ENCODE measurements at places on chromosomes 11 and 22. TPM values are rescaled to one million over a fixed set of nuclear protein-coding genes. Genes with fewer than 3 reads are reported as not detected.
A peak's percentile ranks its signal among the peaks of the same experiment; 100 is the strongest.

DNA sequence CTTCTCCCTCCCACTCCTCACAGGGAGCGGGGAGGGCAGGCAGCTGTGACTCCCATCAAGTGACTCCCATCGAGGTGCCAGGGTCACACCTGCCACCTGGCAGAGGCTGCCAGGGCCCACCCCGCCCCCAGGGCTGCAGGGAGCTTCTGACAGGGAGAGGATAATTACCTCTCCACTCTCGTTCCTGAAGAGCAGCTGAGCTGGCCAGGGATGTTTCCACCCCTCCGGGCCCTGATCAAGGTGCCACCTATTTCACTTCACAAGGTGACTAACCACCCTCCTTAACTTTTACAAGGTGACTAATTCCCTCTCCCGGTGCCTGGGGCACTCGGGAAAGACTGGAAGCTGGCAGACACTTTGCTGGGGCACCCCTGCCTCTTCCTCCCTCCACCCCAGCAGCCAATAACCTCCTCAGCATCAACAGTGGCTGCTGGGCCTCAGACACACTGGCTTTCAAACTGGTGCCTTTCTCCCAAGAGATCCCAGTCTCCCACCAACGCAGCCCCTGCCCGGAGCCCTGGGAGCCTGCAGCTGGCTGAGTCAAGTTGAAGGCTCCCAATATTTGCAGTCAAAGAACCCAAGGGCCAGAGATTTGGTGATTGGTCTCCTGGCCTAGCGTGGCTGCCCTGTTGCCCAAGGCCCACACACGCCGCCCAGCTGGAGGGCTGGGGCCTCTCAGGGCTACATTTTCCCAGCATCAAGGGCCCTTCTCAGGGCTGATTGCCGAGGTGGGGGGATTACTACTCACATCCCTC lies 22.0 kb upstream of the MYRF start:
- DNase-seq = no peak

DNA sequence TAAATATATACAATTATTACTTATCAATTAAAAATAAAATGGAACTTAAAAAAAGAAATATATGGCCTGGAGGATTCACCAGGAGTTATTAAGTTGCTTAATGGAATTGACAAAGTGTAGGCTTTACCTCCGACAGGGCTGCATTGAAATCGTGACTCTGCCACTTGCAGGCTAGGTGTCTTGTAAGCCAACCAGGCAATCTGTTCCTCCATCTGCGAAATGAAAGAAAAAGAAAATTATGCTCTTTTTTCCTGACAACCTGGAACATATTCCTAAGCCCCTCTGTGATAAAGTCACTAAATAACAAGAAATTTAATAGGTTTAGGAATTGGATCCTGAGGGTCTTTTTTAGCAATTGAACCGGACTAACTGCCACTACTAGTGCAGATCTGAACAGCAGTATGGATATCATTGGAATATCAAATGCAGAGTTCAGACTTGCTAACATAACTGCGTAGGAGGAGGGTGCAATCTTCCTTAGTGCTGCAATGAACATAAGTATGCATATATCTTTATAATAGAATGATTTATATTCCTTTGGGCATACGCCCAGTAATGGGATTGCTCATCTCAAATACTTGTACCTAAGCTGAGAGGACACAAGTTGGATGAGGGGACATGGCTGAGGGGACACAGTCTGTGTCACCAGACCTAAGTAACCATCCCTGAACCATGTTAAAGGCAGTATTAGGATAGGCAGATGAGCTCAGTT lies 42.5 kb upstream of the CEP126 start:
- no peak for DNase-seq

DNA sequence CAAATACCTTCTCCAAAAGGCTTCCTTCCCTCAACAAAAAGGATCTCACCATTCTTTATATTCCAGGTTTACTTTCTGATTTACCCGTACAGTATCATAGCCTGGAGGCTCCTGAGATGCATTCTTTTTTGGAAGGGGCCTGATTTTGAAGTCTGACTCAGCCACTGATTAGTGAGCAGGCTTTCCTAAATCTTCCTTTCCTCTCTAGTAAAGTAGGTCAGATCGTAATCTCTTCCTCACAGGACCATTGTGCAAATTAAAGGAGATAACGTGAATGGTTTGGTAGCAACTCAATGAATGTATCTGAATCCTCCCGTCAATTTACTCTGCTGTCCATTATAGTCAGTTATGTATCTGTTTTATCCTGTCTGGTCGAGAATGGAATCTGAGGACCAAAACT lies 227.7 kb upstream of the ANO5 start:
- no peak for DNase-seq

- DNase-seq = no peak
Measured at GRCh38 chr11:64384981-64385944, 26.3 kb downstream of the RPS6KA4 start.

DNA sequence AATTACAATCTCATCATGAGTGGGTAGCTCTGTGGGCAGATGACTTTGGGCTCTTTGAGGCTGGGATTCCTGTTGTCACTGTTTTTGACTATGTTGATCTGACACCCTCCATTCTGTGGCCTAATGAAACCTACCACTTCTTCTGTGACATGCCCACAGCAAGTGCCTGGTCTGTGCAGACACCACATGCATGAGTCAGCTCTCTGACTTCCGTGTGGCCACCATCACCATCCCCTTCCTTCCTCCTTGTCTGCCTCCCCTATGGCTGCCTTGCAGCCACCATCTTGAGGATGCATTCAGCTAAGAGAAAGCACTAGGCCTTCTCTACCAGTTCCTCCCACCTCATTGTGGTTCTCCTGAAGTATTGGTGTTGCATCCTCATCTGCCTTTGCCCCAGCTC lies 15.3 kb upstream of the OR10V1 start:
- DNase-seq = no peak

DNA sequence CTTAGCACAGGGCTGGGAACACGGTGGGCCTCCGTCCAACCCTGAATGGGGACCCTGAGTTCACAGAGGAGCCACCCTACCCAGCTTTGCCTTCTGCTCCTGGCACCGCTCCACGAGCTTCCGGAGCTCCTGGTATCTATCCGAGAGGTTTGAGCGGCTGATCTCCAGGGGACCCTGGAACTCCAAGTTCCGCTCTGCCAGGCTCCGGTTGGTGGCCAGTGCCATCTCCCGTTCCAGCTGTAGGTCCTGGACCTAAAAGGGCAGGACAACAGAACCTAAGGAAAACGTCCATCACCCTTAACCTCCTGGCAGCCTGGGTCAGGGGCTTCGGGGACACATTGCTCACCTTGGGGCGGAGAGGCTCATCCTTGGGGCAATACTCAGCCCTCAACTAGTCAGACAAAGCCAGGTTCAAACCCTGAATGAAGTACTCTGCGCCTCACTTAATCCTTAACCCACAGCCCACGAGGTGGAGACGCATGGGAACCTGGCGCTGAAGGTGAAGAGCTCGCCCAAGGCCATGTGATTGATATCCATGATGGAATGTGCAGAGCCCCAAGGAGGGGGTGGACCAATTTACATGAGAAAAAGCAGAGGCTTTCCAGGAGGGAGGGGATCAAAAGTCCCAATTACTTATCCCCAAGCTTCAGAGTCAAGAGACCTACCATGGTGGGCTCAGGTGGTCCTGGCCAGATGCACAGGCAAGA lies 27.1 kb downstream of the VPS37C start:
- DNase-seq = no peak

DNA sequence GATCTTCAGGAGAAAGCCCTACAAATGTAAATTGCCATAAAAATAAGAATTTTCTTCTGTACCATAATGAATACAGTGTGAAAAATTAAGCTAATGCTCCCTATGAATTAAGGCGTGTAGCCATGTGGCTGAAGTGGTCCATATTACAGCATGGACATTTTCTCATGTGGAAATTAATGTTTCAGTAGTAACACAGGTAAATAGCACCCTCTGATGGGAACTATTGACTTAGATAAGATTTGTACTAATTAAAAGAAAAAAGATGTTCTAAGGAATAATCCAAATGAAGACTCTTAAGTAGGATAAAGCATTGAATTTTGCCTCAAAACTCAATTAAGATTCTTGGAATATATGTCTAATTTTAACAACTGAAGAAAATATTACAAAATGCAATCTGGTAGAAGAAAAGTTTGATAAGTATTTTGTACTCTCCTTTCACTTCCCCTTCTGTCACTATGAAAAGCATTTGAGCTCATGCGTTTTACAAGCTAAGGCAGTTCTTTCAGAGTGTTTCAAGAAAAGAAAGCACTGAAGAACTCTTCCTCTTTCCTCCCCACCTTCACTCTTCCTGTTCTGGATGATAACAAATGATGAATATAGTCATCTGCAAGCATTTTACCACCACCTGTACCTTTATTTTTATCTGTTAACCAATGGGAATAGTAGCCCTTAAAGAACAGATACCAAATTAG lies 9.9 kb upstream of the OR8D2 start:
- DNase-seq = no peak

- no peak for DNase-seq
Measured at GRCh38 chr11:131408025-131408640, 37.7 kb downstream of the NTM start.

GRCh38 chr11:69355346-69355940 lies 61.5 kb downstream of the MYEOV start:
- DNase-seq = no peak

DNA sequence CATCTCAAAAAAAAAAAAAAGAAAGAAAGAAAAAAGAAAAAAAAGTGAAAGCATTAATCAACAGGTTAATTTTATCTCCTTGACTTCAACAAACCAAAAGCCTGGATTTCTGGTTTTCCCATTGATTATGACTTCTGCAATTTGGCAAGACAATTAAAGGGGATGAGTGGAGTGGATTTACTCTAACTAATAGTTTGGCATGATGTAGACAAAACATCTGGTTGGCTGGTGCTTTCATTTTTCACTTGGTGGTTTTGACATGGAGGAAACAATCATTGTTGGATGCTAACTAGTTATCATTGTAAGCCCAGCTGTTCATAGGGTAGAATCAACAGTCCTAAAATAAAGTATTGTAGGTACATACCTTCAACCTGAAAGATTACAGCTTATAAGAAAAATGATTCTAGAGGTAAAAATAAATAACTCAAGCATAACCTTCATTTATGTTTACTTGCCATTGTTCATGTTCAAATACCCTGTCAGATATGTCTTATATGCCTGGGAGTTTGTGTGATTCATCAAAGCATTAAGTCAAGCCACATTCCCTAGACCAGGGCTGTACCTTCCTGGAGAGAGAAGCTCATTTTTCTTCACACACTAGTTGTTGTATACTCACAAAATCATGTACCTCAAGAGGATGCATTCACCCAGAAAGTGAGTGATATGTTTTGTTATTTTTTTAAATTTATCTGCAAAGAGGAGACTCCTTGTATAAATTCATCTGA lies 15.1 kb downstream of the FIBIN start:
- no peak for DNase-seq

- no peak for DNase-seq
Measured at GRCh38 chr22:42604403-42604802, 10.3 kb downstream of the POLDIP3 start.

DNA sequence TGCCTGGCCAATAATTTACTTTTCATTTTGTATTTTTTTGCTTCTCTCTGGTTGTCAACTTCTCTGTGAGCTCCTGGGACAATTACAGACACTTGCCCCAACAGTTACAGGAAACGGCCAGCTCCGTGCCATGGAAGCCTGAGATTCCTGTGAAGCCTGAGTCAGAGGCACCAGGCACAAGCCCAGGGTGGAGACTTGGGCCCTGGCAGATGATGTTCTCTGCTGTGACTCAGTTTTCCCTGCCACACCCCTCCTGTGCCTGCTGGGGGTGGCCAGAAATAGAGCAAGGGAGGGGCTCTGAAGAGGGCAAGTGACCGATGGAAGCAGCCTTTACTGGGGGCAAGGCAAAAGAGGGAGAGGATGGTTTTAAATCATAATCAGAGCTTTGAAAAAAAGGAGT lies 4.9 kb downstream of the ATP5MGL start:
- DNase-seq = peak; percentile 68

GRCh38 chr11:67302571-67303131 lies 679 bp upstream of the SSH3 start:
- DNase-seq = peak; percentile 54

DNA sequence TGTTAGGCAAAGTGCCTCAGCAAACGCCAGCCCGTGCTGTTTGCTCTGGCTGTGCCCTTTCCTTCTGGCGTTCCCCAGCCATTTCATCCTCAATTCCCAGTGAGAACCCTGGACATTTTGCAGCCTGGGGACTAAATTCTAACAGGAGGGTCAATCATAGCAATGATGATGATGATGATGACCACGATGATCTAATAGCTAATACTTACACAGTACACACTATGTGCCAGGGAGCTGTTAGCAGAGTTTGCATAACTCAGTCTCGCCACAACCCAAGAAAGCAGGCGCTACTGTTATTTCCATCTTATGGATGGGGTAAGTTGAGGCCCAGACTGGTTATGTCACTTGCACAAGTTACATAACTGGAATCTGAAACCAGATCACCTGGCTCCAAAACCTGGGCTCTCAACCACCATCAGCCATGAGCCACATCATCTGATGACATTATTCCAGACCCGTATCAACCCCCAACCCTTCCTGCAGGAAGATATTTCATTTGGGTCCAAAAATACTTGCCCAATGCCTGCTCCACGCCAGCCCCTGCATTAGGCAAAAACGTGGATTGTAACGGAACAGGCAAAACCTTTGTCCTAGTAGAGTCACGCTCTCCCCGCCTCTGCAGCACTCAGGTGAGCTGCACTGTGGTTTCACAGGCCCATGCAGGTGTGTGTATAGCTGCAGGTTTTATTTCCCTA lies 132.6 kb upstream of the SERPIND1 start:
- DNase-seq = no peak

GRCh38 chr22:47175151-47176025 lies 412.9 kb downstream of the TBC1D22A start:
- peak; percentile 65 for DNase-seq

DNA sequence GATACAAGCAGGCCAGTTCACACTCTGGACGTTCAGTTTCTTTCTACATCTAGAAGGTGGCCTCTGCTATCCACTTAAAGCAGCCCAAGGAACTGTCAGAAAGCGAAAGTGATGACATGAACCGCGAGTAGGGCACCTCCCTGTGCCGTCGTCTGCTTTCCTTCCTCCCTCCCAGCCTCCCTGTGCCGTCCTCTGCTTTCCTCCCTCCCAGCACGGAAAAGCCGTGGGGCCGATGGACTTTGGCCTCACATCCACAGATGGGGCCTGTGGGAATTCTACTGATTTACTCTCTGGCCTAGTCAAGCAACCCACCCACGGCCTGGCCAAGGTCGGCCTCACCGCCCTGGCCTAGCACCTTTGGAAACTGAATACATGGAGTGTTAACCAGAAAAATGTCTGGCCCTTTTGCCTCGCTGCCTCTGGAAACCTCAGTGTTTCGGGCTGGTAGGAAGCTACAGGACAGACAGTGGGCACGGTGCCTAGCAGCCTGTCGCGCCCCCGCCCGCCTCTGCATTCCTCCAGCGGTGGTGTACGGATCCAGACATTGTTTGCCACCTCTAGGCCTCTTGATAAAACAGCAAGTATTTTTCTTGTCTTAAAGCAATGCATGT lies 14.2 kb downstream of the PEX26 start:
- DNase-seq = peak; percentile 92

- DNase-seq = no peak
Measured at GRCh38 chr11:103668859-103669258, 367.6 kb upstream of the DDI1 start.

- DNase-seq = no peak
Measured at GRCh38 chr11:74820763-74821162, 72.1 kb downstream of the RNF169 start.

- no peak for DNase-seq
Measured at GRCh38 chr11:18299721-18300120, 22.2 kb downstream of the HPS5 start.

IGHMBP2 gene
- total RNA-seq = 11.4 TPM

SCN2B gene
- 6.7 TPM for total RNA-seq

SMC1B gene
- total RNA-seq = not detected
